ENCODE measurements at places on chromosomes 6 and 20.
A peak's percentile ranks its signal among the peaks of the same experiment; 100 is the strongest.

DNA sequence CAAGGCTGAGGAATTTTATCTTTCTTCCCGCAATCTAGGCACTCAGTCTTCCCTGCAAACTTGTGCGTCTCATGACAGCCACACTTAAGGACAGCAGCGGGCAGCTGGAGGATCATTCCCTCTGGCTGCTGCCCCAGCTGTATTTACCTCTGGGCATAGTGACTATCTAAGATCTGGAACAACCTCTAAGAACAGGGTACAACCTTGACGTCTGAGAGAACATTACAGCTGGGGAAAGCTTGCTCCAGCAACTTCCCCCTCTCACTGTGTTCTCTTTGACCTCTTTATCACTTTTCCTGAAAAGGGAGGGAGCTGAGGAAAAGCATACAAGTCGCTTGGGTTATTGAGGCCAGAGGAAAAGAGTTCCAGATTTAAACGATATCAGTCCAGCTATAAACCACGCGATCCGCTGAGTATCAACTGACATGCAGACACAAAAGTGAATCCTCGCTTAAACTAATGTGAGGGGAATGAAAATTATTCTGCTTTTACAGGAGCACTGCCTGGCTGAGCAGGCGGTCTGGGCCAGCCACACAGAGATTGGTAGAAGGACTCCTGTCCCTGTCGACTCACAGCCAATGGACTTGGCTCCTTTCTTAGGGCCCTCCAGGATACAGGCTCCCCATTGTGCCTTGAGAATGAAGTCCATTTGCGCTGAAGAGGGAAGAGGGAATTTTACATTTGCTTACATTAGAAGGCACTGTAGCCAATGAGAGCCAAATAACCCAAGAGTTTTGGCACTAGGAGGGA is 153.3 kb downstream of the QRSL1 start:
- DNase-seq, result no peak

DNA sequence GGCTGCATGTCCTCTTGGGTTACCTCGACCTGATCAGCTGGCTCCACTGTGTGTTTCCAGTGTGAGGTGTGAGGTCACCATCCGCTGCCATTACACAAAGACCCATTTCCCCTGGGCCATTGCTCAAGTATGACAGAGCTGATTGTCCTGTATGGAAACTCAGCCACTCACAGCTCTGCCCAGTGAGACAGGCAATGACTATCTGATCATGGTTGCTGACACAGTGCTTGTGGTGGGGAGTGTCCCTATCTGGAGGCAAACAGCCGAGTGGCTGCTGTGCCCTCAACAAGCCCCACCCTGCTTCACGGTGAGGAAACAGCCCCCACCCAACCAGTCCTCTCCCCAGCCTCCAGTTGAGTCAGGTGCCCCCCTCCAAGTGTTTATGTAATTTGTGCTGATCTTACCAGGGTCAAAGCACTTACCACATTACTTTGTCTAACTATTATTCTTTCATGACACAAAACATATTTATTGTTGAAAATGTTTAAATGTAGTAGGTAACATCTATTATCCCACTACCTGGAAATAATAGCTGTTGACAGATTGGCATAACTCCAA is 11.7 kb upstream of the MAPK13 start:
- DNase-seq, result no peak

DNA sequence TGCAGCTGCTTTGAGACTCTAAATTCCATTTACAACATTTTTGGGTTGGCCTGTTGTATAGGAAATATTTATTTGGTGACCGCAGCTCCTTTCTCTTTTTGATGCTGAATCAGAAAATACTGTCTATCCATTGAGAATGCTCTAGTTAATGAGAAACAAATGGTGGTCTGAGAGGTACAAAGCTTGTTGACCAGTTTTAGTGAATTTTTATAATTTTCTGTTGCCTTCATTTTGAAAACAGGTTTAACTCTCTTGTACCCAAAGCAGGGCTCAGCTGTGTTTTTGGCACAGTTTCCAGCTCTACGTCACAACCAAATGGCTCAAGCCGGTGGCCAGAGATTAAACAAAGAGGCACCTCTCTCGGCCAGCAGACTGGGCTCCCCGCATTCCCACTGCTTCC is 113.2 kb downstream of the FNDC1 start:
- no peak for DNase-seq

DNA sequence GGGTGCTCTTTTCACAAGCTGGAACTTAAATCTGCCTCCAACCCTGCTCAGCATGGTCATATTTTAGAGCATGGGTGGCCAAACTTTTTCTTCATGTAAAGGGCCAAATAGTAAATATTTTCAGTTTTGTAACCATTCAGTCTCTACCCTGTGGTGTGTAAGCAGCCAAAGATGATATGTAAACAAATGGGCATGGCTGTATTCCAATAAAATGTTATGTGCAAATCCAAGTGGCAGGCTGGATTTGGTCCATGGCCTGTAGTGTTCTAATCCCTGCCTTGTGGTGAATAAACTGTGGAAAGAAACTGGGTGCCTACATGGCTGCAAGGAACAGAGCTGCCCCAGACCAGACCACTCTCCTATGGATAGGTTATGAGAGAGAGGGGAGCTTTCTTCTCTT is 32.7 kb downstream of the OGFRL1 start:
- DNase-seq, result no peak

DNA sequence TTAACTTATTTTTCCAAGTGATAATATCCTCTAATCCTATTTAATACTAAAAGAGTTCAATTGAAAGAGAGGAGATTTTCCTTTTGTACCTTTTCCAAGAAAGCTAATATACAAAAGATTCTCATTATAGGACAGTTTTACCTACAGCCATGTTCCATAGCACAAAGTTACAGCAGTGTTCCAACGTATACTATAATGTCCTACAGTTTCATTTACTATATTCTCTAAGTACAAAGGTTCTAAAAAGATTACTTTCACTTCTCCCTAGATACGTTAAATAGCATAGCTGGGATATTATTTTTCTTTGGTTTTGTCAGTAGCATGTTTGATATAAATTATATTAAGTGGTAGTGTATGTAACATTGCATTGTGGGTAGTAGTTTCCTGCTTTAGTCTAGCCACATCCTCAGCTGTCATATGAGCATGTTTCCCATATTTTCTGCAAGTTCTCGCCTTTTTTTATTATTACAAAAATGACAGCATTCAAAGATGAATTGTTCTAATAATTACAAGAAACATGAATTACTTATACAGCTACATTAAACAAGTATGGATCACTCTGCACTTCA is 4.4 kb upstream of the RUNX2 start:
- DNase-seq, result no peak

DNA sequence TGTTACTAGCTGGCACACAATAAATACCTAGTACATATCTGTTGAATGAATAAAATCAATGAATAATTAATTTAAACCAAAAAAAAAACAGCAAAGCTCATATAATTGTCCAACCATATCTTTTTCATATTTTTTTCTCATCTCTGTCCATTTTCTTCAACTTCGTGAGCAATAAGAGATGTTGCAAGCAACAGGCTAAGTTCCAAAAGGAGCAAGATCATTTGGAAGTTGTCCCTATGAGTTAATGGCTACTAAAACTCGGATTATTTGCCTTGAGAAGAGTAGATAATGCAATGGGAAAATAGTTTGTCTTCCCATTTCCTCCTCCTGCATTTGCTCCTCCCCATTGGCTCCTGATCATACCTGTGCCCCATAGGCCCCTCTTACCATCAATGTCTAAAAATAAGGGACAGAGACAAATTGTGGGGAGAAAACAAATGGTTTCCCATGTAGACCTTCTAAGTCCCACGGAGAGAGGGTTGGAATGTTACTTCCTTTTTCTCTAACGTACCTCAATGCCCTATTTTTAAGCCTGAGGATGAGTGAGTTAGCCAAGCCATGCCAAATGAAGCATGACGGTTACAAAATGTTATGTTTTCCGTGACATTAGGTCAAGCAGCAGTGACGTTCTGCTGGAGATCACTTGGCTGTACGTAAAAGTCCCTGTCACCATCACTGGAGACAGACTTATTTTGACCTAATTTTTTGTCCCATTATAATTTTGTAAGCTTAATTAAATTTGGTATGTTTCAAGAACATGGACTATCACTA is 217.3 kb upstream of the PREP start:
- no peak for DNase-seq

DNA sequence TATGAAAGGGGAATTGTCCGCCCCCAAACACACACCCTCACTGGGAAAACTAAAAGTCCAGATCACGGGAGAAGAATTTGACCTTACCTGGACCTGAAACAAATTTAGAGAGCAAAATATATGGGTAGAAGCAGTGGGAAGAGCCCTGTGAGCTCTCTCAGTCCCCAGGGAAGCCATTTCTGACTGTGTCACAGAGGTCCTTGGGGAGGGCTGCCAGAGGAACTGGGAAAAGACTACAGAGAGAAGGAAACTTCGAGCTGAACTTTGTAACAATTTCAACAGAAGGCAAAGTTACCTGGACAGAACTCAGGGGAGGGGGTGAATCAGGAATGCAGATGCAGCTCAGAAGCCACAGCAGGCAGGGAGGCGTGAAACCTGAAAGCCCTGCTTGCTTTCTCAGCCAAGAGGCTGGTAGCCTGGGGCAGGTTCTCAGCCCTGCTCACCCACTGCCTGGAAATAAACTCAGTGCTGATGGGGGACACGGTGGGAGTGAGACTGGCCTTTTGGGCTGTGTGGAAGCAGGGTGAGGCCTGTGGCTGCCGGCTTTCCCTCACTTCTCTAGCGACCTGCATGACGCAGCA is 163.8 kb downstream of the TMEM200A start:
- no peak for DNase-seq

DNA sequence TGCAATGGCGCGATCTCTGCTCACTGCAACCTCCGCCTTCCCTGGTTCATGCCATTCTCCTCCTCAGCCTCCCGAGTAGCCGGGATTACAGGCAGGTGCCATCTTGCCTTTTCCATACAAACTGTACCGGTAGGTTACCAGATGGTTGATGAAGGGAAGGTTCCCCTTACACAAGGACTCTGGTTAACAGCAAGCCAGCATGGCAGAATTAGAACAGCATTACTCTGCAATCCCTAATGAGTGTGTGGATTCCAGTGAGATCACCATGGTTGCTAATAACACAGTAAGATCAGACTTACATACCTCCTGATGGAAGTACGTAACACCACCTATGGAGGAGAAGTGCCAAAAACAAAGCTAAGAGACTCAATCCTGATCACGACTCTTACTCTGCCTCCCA is 51.7 kb downstream of the TTI1 start:
- no peak for DNase-seq

DNA sequence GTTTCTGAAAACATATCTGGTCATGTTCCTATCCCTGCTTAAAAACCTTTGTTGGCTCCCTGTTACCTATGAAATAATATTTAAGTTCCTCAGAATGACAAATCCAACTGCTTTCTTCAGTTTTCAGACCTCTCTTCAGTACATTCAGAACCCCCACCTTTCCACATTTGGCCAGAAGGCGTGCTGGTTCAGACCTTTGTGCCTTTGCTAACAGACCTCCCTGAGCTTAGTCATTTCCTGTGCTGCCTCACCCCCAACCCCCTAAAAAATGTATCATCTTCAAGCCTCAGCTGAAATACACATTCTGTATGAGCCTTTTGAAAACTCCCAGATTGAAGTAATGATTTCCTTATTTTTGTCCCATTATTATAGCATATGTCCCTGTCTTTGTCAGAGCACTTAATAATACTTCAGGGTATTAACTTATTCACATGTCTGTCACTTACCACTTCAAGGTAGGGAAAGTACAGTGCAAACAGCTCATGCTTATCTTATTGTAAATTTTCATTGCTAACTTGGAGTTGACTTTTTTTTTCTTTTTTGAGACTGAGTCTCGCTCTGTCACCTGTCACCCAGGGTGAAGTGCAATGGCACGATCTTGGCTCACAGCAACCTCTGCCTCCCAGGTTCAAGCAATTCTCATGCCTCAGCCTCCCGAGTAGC is 19.7 kb downstream of the FAM217A start:
- DNase-seq, result peak; percentile 88

DNA sequence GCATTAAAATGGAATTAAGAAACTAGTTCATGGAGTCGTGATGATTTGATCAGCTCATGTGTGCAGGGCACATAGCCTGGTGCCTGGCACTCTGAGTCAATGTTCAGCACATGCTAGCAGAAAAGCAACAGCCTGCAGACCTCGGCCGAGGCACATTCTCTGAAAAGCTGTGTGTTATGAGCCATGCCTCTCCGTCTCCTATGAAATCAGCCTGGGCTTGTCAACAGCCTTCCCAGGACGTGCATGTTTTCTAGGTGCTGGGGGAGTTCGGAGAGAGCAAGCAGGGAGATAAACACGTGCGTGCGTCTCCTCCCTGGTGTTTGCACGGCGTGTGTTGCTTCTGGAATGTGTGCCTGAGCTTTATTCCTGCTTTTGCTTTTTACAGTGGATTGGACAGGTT is 207.8 kb upstream of the KCNG1 start:
- no peak for DNase-seq

GRCh38 chr6:46014046-46014445 is 1.6 kb downstream of the CLIC5 start:
- no peak for DNase-seq

Data from fibroblast of skin of right quadriceps (primary cell).